Stimulated activated naive CD8-positive, alpha-beta T cell treated with anti-CD3 and anti-CD28 coated beads, Interleukin-15, amount 100 ng/mL, for 72 hours (primary cell): ENCODE measurements at places on chromosomes 16 and 17.

DNA sequence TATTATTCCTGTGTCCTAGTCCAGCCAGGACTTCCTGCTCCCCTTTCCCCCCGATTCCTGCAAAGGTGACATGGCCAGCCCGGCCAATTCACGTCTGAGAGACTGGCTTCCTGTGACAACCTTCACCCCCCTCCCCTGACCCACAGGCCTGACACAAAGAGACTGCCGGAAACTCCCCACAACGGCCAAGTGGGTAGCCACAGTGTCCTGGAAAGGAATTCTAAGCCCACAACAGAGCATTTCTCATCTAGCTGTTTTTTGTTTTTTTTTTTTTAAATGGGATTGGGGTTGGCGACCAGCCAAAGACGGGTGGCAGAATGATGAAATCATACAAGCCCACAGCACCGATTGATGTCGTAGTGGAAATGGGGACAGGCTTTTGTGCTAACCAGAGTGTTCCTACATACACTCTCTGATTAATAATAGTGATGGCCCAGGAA, 2.8 kb upstream of the XAF1 start:
- peak; percentile 70 for DNase-seq

GRCh38 chr17:5282642-5283217, 646 bp downstream of the RABEP1 start:
- DNase-seq = no peak

GRCh38 chr16:58290861-58291260, 4.0 kb downstream of the PRSS54 start:
- DNase-seq = no peak

GRCh38 chr16:50808929-50809538, 67.1 kb downstream of the CYLD start:
- no peak for DNase-seq

DNA sequence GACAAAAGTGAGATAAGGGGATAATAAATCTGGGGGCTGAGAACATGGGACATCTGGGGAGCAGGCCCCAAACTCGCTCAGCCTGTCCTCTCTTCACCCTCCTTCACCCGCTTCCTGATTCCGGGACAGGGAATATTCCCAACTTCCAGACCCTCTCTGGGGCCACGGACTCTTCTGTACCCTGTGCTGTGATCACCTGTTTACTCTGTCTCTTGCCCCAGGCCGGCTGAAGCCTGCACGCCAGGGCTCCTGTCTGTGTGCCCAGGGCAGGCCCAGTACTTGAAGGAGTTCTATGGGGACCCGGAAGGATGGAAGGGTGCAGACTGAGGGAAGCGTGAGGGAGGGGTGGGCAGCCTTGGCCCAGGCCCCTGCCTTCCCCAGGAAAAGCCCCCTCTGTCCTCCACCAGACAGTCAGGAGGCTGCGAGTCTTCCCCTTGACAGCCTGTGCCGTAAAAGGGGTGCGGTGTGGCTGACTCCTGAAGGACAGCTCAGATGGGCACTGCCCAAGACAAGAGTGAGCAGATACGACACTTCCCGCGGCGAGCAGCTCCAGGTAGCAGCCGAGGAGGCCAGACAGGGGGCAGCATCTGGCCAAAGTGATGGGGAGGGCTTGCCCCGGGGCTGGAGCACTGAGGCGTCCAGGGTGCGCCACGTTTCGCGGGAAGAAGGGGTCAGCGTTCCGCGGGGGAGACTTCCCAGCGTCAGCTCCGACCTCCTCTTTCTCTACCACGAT, 1.0 kb upstream of the CCNF start:
- DNase-seq = peak; percentile 30

- DNase-seq = no peak
Measured at GRCh38 chr17:65398040-65398787, 163.2 kb downstream of the AXIN2 start.

- no peak for DNase-seq
Measured at GRCh38 chr17:37608351-37609169, 658 bp downstream of the SYNRG start.

DNA sequence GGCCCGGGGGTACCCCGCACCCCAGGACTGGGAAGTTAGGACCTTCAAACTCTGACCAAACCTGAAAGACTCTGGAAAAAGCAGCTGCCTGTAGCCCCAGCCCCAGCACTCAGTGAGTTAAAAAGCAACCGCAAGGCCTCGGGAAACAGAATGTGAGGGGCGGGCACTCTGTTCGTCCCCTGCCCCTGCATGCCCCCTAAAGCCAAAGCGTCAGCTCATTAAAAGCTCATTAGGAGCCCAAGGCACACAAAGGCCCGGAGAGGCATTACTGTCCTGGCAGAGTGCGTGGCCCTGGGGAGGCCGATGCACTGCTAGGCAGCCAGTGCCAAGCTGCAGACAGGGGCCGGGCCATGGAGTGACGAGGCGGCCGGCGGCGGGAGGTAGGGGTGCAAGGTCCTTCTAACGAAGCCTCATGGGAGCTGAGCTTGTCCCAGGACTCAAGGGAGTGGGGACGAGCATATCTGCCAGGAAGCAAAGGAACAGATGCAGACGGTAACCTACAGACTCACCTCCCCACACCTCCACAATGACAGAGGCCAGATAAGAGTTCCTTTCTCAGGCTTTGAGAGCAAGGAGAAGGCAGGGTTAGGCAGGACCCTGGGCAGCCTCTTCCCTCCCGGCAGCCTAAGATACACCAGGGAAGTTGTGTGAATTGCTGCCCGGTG, 116.8 kb downstream of the ENGASE start:
- DNase-seq = no peak

DNA sequence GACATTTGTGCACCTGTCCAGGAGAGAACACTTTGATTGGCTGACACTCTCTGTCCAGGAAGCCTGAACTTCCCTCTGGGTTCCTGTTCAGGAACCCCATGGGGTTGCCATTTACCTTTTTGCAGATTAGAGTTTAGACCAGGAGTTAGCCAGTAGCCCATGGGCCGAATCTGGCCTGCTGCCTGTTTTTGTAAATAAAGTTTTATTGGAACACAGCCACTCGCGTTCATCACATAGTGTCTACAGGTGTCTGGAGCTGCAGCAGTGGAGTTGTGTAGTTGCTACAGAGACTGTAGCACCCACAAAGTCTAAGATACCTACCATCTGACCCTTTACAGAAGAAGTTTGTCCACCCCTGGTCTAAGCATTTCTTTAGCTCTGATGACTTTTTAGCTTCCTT, 70.9 kb downstream of the ABCC1 start:
- no peak for DNase-seq

DNA sequence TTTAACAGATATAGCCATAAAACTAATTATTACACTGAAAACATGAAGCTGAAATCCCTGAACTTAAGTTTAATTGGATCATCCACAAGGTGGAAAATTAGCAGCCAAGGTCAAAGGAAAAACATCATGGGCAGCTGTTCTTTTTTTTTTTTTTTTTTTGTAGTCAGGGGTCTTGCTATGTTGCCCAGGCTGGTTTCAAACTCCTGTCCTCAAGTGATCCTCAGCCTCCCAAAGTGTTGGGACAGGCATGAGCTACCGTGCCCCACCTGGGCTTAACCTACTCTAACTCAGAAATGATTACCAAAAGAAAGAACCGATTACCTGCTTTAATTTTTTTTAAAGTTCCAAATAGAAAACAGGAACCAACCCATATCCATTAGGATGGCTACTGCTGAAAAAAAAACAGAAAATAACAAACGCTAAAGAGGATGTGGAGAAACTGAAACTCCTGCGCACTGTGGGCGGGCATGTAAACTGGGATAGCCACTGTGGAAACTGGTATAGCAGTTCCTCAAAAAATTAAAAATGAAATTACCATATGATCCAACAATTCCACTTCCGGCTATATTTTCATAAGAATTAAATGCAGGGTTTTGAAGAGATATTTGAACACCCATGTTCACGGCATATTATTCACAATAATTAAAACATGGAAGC, 8.6 kb downstream of the CMC2 start:
- DNase-seq = no peak

GRCh38 chr16:72286936-72287620, 115.1 kb upstream of the PMFBP1 start:
- DNase-seq = no peak

GRCh38 chr17:58536542-58536941, 22.1 kb upstream of the MTMR4 start:
- DNase-seq = no peak

- DNase-seq = peak; percentile 45
Measured at GRCh38 chr16:77273-77806, 685 bp upstream of the MPG start.

GRCh38 chr16:70675851-70676513, 9.9 kb downstream of the MTSS2 start:
- DNase-seq = no peak

- DNase-seq = no peak
Measured at GRCh38 chr16:89320782-89321501, 103.4 kb downstream of the ZNF778 start.

DNA sequence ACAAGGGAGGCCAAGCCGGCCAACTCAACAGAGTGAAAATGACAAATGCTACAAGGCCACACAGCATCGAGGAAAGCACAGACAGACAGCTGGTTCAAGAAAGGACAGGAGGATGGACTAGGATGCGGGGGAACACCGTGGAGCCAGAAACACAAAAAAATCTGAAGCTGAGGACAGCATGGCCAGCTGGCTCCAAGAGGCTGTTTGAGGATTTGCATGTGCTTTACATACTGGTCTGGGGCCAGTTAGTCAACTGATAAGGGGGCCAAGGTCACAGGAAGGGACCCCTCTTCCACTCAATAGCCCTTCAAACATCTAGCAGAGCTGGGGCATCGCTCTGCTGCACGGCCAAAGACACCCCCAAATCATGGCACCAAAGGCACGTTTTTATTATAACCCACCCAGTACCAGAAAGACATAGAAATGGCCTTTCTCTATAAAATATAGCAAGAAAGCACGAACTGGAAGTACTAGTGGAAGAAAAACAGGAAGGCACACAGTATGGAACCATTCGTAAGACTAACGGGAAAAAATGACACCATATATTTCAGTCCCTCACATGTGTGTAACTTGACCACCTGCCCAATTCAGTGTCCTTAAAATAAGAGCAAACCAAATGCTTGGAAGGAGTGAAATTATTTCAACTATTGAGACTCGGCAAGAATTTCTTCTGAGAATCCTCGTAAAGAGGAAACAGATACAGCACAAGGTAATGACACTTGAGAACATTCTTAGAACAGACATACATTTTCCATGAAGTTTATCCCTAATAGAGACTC, 7.8 kb upstream of the SRL start:
- DNase-seq = no peak

- peak; percentile 85 for DNase-seq
Measured at GRCh38 chr17:81702934-81703746, at the start of gene MRPL12. Gene MRPL12, plus strand, starts transcription at chr17:81703367. Its CDS starts 135 bp downstream, at chr17:81703502.

DNA sequence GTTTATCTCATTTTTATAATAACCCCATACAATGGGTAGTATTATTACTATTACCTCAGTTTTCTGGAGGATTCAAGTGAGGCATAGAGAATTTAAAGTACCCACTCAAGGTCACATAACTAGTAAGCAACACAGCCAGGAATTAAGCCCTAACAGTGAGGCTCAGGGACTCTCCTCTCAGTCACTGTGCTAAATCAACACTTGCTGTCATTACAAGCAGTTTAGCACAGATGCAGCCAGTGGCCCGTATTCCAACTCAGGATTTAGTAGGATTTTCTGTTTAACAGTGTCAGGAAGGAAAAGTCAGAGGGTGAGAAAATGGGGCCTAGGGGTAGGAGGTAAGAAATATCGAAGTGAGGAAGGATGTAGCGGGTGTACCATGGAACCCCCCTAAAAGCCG, 536.9 kb downstream of the TMEM114 start:
- no peak for DNase-seq

DNA sequence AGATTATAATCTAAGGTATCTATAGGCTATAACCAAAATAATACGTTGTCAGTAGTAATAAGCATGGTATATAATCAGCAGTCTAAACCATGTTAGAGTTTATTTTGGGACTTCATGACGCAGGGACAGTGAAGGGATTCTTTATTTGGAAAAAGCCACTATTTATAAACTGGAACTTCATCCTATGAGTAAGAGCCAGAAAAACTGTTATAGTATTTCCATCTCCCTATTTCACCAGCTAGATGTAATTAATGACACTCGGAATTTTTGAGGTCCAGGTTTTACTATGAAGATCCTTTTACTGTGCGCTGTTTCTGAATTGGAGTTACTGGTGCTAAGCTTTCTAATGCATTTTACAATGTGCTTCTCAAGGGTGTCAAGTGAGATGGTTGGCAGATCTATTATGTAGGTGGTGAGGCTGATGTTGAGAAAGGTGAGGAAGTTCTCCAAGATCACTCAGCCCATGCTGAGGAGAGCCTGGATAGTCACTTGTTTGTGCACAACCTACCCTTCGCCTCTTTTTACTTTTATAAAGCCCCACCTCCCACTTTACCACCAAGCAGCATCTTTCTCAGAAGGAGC, 149.3 kb downstream of the MSI2 start:
- no peak for DNase-seq

- DNase-seq = no peak
Measured at GRCh38 chr16:23406546-23407240, 46.3 kb downstream of the COG7 start.

DNA sequence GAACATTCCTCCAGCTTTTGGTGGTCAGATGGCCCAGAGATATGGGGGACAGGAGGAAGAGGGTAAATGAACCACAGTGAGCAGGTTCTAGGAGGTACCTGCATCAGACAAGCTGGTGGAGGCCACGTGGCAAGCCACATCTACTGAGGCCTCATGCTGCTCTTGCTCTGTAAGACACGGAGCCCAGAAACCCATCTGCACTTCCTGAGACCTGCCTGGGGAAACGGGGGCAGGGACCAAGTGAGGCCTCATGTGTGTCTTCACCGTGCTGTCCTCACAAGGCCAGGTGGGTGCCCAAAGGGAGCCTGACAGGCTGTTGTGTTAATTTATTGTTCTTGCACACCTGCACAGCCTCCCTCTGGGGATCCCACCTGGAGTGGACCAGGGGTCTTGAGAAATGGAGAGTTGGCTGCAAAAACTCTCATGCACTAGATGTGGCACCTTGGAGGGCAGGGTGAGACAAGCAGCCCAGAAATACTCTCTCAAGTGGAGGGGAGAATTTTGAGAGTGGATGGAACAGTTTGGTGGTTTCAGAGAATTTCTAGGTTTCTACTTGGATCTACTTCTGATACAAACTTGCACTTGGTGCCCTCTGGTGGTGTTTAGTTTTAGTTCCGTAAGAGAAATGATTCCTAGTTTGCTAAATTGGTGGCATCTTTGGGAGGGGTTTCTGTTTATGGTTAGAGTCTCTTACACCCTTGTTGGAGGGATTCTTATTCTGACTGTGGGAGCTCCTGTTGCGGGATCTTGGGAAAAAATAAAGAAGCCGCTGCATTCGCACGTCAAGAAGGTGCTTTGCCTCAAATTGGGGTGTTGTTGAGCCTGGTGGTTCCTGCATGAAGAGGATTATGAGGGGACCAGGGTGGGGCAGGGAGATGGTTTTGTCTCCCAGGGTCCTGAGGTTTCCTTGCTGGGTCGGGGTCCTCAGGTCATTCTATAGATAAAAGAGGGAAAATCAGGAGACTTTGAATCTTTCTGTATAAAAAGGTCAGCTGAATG, 47.5 kb downstream of the SLC6A2 start:
- no peak for DNase-seq

GRCh38 chr17:62100055-62100454, 35.0 kb upstream of the MED13 start:
- DNase-seq = no peak

- no peak for DNase-seq
Measured at GRCh38 chr17:59093702-59094231, 12.9 kb downstream of the TRIM37 start.

GRCh38 chr16:88719267-88719932, 13.1 kb downstream of the CTU2 start:
- no peak for DNase-seq
